ENCODE measurements at places on chromosomes 1 and 21.

GRCh38 chr21:44267655-44268142 is 6.0 kb upstream of the DNMT3L start:
- peak; percentile 12 for DNase-seq

- DNase-seq, result no peak
Observed at GRCh38 chr1:96240438-96240837, 481.1 kb upstream of the PTBP2 start.

GRCh38 chr1:90434460-90434859 is 282.6 kb downstream of the BARHL2 start:
- DNase-seq, result no peak

GRCh38 chr1:69987881-69988280 is 217.5 kb downstream of the LRRC40 start:
- no peak for DNase-seq

DNA sequence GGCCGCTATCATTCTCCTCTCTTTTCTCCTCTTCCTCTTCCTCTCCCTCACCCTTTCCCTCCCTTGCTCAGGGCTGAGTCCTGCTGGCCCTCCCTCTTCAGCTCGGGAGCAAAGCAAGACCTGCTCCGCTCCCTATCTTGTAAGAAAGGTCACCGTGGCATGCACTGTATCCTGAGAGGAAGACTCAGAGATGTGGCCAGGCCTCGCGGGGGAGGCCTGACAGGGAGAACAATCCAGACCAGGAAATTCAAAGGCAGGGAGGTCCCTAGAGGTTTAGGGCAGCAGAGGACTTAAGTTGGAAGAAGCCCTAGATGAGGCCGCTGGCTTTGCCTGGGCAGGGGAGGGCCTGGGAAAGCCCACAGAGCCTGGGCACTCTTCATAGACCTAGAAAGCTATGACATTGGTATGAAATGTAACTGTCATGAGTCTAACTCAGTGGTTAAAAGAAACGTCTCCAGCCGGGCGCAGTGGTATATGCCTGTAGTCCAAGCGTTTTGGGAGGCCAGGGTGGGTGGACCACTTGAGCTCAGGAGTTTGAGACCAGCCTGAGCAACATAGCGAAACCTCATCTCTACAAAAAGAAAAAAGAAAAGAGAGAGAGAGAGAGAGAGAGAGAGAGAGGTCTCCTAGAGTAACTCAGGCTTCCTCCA is 14.6 kb upstream of the PTAFR start:
- DNase-seq, result no peak

GRCh38 chr1:152398812-152399698 is 15.0 kb downstream of the CRNN start:
- DNase-seq, result no peak

- no peak for DNase-seq
Observed at GRCh38 chr1:167207940-167208623, 12.6 kb upstream of the POU2F1 start.

DNA sequence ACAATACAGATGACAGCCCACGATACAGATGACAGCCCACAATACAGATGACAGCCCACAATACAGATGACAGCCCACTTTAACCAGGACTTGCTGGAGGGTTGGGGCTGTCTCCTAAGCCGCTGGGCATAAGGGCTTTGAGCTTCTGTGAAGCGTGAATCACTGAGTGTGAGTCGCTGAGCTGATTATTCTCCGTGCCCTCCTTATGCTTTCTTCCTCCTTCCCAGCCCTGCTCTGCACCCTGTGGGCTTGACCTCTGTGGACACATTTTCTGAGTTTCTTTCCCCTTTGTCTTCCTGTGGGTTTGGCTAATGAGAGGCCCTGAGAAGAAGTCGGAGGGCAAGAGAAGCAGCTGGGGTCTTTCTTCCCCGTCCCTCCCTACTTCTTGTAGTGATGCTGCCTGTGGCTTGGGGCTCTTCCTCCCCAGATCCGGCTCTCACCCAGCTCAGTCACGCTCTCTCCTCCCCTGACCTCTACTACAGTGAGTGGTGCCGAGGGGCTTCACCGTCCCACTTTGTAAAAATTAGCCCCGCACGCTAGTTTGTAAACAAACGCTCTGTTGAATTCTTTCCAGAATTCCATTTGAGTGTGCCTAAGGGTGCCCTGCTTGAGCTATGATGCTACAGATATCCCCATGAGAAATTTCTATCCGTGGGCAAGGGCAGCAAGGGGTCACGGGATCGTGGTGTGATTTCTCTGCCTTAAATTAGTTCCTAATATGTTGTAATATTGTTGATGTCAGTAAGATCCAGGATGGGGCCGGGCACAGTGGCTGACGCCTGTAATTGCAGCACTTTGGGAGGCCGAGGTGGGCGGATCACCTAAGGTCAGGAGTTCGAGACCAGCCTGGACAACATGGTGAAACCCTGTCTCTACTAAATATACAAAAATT is 46.4 kb upstream of the SOD1 start:
- no peak for DNase-seq

GRCh38 chr1:229557913-229558414 is 543 bp downstream of the ABCB10 start:
- DNase-seq, result peak; percentile 47

GRCh38 chr1:116711263-116711840 is 42.9 kb upstream of the CD2 start:
- peak; percentile 71 for DNase-seq

GRCh38 chr1:85289207-85289847 is 12.9 kb upstream of the BCL10 start:
- no peak for DNase-seq

DNA sequence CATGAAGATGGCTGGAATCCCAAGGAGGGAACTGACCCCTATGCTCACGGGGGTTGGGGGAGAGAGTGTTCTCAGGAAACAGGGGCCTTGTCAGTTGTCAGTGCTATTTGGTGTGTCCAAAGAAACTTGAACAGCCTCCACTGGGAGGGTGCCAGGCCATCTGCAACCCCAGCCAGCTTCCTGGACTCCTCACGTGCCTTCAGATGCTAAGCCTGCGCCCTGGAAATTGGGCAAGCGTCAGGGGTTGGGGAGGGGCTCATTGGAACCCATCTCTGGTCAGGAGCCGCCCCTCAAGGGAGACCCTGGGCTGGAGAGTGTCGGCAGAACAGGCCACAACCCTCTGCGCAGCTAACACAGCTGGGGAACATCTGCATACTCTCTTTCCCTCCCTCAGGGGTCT is 13.1 kb upstream of the LHX4 start:
- no peak for DNase-seq

GRCh38 chr1:110888049-110888448 is 15.1 kb downstream of the CD53 start:
- DNase-seq, result no peak

DNA sequence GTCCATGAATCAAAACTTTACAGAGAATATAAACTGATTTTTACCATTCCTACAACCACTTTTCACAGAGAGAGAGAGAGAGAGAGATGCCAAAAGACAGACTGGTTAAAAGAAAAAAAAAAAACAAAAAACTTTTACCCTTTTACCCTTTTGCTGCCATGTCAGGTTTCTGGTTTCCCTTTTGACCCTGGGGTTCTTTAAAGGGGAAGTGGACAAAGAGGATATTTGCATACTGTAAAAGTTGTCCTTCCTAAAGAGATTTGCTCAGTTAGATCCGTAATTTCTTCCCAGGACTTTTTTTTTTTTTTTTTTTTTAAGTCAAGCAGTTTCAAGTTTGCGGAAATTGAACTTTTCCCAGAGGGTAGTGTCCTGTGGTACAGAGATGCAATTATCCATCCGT is 287.8 kb upstream of the RGS18 start:
- DNase-seq, result no peak

DNA sequence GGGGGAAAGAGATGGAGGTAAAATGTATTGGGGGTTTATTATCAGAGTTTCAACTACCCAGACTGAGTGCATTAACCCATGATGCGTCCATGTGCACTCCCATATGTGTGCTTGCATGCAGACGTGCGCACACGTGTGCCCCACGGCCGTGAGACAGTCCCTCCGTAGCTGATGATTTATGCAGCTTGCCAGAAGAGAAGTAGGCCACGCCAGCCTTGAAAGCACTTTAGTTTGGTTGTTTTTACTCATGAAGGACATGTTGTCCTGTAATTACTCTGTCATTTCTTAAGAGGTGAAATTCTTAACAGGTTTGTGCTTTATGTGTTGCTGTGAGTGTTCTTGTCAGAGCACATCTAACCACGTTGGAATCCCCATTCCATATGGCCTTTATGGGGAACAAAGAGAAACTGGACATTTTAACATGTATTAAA is 467.8 kb downstream of the LMO4 start:
- DNase-seq, result no peak

DNA sequence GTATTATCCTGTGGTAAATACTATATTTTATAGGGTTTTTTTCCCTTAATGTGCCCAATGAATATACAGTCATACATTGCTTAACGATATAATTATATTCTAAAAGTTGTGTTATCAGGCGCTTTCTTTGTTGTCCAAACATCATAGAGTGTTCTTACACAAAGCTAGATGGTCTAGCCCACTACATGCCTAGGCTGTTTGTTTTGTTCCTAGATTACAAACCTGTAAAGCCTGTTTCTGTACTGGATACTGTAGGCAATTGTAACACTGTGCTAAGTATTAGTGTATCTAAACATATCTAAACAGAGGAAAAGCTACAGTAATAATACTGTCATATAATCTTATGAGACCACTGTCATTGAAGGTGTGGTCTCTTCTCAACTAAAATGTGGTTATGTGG is 242.6 kb upstream of the C1orf105 start:
- DNase-seq, result no peak

- no peak for DNase-seq
Observed at GRCh38 chr1:212042436-212042835, 6.9 kb downstream of the DTL start.

- no peak for DNase-seq
Observed at GRCh38 chr1:88063605-88064004, 620.5 kb upstream of the PKN2 start.

GRCh38 chr1:147246910-147247655 is 4.6 kb downstream of the CHD1L start:
- no peak for DNase-seq

- DNase-seq, result peak; percentile 76
Observed at GRCh38 chr21:42093991-42094421, 22.9 kb downstream of the UMODL1 start.

GRCh38 chr1:40394491-40395172 is 21.1 kb downstream of the SMAP2 start:
- DNase-seq, result no peak

GRCh38 chr1:7325254-7325653 is 445.8 kb upstream of the VAMP3 start:
- DNase-seq, result no peak

DNA sequence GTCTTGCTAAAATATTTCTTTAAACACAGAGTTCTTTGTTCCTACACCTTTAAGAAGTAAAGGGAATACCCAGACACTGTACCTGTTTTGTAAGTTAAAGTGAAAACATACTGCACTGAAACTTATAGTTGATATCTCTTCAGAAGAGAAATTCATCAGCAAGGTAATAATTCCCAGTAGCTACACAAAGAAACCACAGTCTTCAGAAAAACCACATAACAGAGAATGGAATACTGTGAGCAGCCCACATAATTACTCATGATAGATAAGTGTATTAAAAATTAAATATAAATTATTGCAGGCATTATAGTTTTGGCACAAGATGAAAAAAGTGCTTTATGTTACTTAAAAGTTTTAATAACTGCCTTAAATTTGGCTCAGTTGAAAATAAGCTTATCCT is 276.6 kb downstream of the SETD4 start:
- no peak for DNase-seq

DNA sequence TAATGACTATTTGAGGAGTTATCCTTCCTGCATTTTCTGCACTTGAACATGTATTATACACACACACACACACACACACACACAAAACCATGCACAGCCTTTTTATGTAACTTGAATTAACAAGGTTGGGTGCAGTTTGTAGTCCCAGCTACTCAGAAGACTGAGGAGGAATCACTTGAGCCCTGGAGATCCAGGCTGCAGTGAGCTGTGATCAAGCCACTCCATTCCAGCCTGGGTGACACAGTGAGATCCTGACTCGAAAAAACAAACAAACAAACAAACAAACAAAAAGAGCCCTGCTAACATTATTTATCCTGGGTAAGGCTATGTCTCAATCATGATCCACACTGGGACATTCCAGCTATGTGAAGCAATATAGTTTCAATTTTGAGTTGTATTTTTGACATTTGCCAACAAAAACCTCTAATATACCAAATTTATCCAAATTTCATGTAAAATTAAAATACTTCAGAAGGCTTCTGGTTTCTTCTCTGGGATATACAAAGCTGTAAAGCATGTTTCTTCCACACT is 156.8 kb downstream of the NTPCR start:
- no peak for DNase-seq

GRCh38 chr21:29499734-29500343 is 201.1 kb downstream of the BACH1 start:
- no peak for DNase-seq

- DNase-seq, result no peak
Observed at GRCh38 chr1:3244927-3245315, 175.9 kb downstream of the PRDM16 start.

DNA sequence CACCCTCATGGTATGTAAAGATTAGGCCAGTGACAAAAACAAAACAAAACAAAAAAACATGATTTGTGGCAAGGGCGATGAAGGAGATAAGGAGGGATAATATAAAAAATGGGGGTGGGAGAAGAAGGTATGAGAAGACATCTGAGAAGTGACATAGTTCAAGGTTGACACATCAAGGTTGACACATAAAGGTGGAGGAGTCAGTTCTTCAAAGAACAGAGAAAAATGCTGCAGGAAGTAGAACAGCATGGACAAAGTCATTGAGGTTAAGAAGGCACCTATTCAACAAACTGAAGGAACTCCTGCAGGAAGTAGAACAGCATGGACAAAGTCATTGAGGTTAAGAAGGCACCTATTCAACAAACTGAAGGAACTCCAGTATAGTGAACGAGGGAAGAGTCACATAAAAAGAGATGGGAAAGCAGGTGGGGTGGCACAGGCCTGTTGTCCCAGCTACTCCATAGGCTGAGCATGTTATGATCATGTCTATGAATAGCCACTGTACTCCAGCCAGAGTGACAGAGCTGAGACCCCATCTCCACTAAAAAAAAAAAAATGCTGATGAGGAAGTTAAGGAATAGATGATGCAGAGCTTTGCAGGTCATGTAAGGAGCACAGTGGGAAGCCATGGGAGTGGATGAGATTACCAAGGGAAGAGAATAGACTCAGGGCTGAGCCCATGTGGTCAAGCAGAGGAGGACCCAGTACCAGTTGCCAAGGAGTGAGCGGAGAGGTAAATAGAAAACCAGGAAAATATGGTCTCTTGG is 101.5 kb downstream of the ZFYVE9 start:
- no peak for DNase-seq

DNA sequence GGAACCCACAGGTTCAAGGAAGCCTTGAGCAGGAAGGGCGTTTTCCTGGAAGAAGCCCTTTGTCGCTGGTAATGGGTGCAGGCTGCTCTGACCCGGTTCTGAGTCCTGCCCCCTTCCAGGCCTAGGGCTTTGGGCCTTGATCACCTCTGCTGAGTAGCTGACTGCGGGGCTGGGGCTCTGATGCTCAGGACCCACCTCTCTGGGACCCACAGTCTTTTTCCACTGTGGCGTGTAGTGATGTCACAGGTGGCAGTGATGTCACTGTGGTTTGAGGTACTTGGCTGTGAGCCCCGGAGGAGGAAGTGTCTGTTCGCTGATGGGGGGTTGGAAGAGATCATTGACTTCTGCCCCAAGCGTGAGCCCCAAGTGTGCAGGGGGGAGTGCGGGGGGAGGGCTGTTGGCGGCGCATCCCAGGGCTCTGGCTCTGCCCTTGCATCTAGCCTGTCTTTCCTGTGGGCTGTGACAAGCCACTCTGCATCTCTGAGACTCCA is 6.9 kb downstream of the TNFRSF1B start:
- no peak for DNase-seq

All from left hindlimb (tissue), 1 donor.